NCI-H446 (cell line): ENCODE measurements at places on chromosomes 3 and 15.
A peak's percentile ranks its signal among the peaks of the same experiment; 100 is the strongest.

DNA sequence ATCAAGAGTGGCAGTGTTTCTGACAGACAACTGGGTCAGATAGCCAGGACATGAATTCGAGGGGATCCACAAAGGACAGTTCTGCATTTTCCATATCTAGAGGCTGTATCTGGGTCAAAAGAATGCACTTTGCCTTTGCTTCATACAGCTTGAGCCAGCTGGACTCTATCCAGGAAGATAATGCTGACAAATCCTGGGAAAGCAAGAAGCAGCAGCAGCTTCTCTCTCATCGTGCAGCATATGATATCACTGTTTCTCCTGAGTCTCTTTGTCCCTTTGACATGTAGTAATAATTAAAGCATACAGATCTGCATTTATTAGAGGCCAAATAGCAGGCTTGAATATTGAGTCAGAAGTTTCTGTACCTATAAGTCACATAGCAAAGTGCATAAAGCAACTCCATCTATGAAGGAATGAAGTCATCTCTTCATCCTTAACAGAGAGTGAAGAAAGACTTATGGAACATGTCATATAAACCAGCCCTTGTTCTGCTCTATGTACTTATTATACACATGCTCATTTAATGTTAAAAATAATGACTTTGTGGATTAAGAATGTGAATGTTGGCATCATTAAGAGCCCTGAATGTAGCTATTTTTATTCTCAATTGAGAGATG is 236.8 kb upstream of the GBE1 start:
- DNase-seq = no peak

DNA sequence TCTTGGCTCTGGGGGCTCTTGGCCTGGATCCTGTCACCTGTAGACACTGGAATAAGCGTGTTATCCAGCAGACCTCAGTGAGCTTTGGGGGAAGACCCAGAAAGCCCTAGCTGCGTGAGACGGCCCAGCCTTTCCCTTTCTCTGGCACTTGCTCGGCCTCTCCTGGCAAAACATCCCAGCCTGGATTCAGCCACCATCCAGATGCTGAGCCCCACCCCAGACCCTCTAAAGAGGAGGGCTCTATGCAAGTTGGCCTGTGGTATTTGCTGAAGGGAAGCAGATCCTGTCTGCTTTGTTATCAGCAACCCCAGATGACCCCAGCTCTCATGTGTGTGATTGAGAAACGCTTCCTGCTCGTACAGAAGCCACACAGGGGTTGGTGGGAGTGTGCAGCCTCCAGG is 267.2 kb downstream of the FAM43A start:
- DNase-seq = no peak

- DNase-seq = no peak
Observed at GRCh38 chr3:127105587-127105986, 87.3 kb upstream of the PRR23E start.

- no peak for DNase-seq
Observed at GRCh38 chr15:90650117-90650955, 66.8 kb upstream of the BLM start.

- DNase-seq = peak; percentile 10
Observed at GRCh38 chr3:148075771-148076716, 621.7 kb upstream of the AGTR1 start.

DNA sequence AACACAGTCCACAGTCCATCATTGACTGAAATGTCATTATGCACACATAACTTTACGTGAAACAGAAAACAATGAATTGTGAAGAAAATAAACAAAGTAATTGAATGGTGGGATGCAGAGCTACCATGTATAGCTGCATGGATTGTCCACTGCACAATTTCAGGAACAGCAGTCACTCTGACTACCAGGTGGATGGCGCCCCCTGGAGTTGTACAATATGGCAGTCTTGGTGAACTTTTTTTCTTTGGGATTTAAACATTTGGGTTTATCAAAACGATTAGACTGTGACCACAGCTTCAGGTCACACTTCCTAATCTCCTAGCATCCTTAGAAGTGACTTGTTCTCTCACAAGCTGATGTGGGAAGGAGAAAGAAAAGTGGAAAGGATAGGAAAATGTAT is 48.9 kb upstream of the TCF12 start:
- DNase-seq = no peak
